ENCODE measurements at places on chromosomes 6 and 20.

- no peak for DNase-seq
Observed at GRCh38 chr6:11763460-11764249, 14.9 kb downstream of the ADTRP start.

DNA sequence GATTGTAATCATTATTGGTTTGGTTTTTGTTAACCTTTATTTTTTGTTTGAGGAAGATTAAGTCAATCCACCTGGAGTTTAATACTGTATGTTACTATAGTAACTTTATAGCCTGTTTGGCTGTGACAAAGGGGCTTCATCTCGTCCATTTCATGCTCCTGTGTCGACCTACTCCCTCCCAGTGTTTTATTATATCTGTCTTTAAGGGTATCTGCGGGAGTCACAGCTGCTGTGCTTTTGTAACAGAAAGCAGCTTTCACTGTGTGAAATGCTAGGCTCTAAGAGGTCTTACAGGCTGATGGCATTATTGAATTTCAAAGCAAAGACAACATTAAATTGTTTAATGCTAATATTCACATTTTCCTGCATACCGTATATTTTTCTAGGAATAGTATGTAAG lies 698.0 kb upstream of the POU3F2 start:
- no peak for DNase-seq

GRCh38 chr6:31620586-31621319 lies at the start of gene PRRC2A:
TSS of gene PRRC2A (plus strand) at chr6:31620715. CDS start at chr6:31622790, 2,075 bp downstream.
- peak; percentile 74 for DNase-seq

DNA sequence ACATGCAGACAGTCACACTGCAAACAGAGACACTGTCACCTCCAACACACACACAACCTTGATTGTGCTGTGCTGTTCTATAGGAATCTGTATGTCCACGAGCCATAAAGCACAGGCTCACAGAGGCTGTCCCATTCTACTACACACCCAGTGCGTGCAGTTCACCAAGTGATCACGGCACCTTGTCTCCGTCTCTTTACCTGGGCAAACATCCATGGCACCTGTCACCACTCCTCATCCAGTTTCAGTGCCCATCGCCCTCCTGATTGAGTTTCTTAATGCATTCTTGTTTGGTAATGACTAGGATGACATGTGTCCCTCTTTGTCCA lies 65.8 kb upstream of the STMND1 start:
- no peak for DNase-seq

DNA sequence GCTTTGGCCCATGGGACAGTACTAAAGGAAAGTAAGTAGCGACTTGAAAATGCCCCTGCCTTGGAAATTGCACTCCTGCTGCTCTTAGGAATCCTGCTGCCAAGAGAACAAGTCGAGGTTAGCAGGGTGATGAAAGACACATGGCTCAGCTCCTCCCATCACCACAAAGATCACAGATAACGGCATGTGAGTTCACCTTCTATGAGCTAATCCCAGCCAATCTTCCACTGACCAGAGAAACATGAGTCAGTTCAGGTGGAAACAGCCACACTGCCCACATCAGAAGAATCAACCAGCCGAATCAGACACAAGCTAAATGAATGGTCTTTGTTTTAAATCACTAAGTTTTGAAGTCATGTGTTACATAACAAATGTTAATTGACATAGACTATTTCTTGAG lies 106.3 kb downstream of the PRKN start:
- DNase-seq, result peak; percentile 2

GRCh38 chr6:43091436-43091991 lies 15.4 kb downstream of the PTK7 start:
- no peak for DNase-seq

GRCh38 chr6:75926293-75927168 lies 145.9 kb downstream of the IMPG1 start:
- DNase-seq, result no peak

DNA sequence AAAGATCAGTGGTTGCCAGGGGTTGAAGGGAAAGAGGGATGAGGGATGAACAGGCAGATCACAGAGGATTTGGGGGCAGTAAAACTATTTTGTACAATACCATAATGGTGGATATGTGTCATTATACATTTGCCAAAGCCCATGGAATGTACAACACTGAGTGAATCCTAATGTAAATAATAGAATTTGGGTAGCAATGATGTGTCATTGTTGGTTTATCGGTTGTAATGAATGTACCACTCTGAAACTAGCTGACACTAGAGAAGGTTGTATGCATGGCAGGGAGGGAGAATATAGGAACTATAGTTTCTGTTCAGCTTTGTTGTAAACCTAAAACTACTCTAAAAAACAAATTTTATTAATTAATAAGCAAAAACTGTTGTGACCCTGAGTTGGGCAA lies 17.8 kb upstream of the ASF1A start:
- no peak for DNase-seq

DNA sequence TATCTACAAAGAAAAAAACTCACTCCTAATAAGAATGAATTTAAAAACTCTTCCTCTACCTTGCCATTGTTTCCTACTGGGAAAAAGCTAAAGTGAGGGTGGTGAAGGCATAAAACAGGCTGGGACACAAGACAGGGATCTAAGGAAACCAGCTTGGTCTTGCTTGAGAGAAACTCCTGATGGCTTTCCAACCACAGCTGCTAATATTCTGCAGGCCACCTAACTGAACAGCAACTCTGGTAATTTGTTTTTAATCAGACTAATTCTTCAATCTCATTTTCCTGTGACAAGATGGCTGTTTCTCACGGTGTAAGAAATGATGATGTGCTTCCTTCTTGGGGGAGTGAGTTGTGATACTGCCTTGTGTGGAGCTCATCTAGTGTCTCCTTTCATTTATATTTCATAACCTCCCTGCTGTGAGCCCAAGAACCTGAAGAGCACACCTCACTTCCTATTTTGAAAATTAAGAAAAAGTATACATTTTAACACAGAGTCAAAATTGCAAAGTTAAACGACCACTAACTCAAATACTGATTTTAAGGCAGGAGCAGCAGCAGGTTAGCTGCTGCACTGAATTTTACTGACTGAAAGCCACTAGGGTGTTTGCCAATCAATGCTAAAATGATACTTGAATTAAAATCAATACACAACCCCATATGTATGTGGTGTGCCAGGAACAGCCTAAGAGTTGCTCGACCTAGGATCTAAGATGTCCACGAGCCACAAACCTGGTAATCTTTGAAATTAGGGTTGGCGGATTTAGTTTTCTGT lies 58.0 kb downstream of the BACH2 start:
- no peak for DNase-seq

DNA sequence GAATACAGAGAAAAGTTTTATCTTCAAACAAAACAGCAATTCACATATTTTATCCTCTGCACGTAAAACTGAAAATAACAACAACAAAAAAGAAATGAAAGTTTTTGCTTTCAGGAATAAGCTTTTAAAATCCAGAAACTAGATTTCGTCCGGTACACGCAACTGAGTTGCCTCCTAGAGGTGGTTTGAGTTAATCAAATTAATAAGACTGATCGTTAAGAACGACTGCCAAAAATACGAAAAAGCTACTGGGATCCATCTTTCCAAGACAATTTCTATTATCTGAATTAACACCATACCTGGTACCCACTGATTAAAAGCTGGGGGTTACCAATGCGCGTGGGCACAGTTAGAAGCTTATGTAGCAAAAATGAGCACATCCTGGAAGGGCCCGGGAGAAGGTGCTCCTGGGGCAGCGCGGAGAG lies 669 bp downstream of the PDCD2 start:
- no peak for DNase-seq
